ENCODE measurements at places on chromosomes 16 and 17.

GRCh38 chr16:9541723-9542122, 450.3 kb downstream of the HAPSTR1 start:
- DNase-seq = no peak

DNA sequence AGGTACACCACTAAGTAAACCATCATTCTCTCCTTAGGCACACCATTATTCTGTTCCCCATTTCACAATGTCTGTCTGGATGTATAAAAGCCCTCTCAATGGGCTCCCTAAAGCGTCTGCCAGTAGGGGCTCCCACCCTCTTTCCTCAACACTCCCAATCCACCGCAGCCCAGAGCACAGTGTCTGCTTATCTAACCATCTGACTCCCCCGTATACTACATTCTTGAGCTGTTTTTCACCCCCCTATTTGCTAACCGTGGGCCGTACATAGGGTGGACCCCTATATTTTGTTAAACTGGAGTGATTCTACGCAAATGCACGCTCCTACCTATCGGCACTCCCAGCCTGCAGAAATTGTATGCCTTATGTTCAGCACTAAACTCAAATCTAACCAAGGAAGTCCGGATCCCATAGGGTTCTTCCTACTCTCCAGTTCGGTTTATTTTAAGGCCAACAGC, 685 bp upstream of the PSMD3 start:
- no peak for DNase-seq

- peak; percentile 89 for DNase-seq
Measured at GRCh38 chr16:30075503-30076275, at the start of gene PPP4C. Gene PPP4C (plus strand): TSS chr16:30075994. CDS start chr16:30076378, 384 bp downstream.

DNA sequence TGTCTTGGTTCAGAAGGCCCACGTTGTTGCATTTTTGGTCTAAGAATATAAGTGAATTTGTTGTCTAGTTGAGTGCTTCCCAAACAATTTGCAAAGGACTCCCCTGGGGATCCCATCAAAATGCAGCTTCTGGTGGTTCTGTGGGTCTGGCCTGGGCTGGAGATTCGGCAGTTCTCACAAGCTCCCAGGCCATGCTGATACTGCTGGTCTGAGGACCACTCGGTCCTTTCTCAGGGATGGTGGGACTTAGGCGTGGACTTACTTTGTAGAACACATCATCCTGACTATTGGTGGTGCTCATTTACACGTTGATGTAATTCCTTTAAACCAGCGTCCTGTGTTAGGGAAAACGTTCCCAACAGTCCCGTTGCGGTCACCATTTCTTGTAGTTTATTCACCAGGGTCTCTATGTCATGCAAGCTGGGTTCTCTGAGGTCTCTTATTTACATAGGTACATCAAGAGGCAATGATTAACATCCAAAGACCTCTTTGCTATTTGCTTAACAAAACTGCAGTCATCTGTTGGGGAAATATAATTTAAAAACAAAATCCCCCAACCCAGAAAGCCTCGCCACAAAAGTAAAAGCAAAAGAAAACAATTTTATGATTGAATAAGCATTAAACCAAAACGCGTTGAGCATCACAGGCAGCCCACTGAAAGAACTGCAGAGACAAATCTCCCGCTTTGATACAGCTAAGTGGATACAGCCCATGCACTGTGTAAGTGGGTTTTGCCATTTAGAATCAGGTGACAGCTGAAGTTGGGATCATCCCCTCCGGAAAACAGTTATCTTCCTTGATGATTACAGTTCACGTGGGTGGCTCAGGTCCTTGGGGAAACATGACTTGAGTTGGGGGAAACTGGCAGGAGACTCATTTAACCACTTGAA, 39.0 kb upstream of the SEC14L1 start:
- no peak for DNase-seq

DNA sequence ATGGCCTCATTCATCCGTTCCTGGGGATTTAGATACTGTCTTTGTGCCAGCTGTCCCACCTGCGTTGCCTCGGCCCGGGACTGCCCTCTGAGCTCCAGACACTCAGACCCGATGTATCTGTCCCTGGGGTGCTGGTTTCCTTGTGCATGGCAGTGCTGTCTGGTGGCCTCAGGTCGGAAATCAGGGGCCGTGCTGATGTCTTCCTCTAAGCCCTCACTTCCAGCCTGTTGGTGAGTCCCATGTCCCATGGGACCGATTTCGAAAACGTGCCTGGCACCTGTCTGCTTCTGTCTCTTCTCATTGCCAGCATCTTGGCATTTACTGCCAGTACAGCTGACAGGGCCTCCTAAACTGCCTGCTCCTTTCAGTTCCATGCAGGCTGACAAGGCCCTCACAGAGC, 22.1 kb downstream of the NT5M start:
- DNase-seq = no peak

DNA sequence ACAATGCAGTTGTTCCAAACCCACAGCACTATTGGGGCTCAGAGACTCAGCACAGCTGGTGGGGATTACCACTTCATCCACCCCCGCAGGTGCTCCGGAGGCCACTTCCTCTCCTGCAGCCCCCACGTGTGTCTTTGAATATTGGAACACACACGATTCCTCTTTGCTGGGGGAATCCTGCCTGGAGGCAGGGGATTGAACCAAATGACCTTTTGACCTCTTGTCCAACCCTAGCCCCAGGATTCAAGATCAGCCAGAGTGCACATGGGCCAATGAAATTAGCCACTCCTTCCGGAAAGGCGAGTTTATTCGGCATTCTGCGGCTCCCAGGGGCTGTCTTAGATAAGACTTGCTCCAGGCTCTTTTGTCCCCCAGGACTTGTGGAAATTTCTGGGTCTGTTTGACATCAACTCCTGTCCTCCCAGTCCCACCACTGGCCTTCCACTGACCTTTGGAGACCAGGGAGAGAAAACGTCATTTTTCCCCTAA, 350.2 kb downstream of the FOXL1 start:
- DNase-seq = no peak

- no peak for DNase-seq
Measured at GRCh38 chr16:49092704-49093103, 188.9 kb downstream of the CBLN1 start.

GRCh38 chr17:80146121-80147034, 550 bp downstream of the EIF4A3 start:
- no peak for DNase-seq

Measured in activated T-cell treated with anti-CD3 and anti-CD28 coated beads for 48 hours (primary cell).